ENCODE measurements at places on chromosomes 3 and 15.

GRCh38 chr3:89320186-89320585, 212.8 kb downstream of the EPHA3 start:
- no peak for DNase-seq

DNA sequence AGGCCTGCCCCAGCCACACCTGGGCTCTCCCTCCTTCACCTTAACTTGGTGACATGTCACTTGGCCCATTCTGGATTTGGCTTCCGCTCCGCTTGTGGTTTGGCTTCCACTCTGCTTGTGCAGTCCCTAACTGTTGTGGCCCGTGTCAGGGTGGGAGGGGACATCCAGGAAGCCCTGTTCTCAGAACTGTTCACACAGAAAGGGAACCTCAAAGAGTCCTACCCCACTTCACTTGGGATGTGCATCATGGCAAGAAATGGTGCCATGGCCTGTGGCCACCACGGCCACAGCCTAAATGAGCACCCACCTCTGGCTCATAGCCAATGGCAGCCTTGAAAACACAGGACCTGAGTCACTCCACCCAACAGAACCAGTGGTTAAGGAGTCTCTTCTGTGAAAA, 63.4 kb downstream of the CYP19A1 start:
- no peak for DNase-seq

DNA sequence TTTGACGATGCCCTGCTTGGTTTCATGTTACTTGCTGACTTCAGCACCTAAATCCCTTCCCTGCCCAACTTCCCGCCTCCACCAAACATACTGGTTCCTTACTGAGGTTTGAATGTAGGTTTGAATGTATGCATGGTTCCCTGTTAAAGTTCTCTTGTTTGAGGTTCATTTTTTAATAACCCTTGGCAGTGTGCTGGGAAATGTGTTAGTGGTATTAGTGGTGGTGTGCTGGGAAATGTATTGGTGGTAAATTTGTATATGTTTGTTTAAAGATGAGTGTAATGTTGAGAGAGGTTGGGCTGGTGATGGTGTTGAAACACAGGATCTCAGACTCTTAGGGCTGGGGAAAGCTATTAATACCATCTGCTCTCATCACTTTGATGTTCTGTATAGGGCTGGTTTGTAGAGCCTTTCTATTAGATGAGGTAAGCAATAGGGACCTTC, 392.7 kb downstream of the PTPRG start:
- no peak for DNase-seq

DNA sequence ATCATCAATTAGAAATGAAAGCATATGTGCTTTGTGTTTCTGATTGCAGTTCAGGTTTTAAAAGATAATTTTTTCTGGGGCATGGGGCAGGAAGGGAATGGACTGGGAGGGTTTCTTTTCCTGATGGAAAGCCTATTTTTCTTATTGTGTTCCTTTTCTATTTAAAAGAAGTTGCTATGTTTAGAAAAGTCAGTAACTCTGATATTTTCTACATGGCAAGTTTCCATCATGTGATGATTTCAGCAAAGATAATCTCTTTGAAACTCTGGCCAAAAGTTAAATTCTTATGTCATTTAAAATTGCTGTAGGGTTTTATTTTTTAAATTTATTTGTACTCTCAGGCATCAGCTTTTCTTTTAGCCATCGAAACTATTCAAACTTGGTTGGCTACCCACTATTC, 601.2 kb downstream of the FOXP1 start:
- DNase-seq = no peak

GRCh38 chr3:189307963-189308362, 136.2 kb downstream of the TPRG1 start:
- DNase-seq = no peak

DNA sequence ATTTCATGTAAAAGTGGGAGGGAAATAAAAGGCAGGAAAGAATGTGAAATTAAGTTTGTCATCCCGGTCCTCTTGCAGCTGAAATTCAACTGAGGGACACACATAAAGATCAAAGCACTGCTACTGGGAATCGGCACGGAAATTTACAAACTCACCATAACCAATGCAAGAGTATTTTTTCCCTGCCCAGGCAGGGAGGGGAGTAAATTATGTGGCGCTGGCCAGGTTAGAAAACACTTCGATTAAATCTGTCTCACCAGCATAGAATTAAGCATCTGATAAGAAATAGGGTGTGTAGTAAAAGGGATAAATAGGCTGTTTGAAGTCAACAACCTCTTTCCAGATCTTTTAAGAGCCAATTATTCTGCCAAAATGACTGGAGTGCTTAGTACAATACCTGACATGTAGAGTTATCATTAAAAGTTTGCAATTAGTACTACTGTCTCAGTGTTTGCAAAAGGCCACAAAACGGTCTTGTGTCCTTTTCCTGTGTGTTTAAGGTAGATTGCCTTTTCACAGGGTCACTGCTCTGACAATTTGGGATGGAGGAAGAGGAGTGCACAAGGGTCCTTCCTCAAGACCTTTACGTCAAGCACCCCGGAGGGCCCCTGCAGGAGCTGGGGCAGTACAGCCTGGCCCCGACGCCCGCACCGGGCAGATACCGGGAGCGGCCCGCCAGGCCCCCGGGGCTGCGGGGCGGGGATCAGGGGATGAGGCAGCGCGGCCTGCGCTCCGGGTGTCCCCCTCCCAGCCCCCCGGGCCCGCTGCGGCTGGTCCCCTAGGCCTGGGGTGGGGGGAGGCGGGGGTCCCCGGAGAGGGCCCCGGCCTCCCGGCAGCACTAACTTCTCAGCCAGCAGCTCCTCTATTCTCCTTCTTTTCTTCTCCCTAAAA, 651 bp downstream of the UBA3 start:
- DNase-seq = peak; percentile 58

Measured in hematopoietic multipotent progenitor cell treated with erythropoietin and hydrocortisone succinate and interleukin-3 and kit ligand, for 17 days (in vitro differentiated cells).